ENCODE measurements at places on chromosomes 16 and 17. TPM values are rescaled to one million over a fixed set of nuclear protein-coding genes. Genes with fewer than 3 reads are reported as not detected.

Gene FAM20A
- 7.5 TPM for total RNA-seq

- H3K4me1 ChIP-seq: no peaks in the 10 kb centered on the region
- H3K36me3 ChIP-seq: no peaks in the 10 kb centered on the region
- H3K27ac ChIP-seq: no peak overlapping the region
- peaks cover 47% of the 10 kb centered on the region for H3K27me3 ChIP-seq
- no peak for DNase-seq
These were observed 3.1 kb downstream of the SCNN1G start for GRCh38 chr16:23185656-23186055.

Gene JPH3
- not detected for total RNA-seq

DNA sequence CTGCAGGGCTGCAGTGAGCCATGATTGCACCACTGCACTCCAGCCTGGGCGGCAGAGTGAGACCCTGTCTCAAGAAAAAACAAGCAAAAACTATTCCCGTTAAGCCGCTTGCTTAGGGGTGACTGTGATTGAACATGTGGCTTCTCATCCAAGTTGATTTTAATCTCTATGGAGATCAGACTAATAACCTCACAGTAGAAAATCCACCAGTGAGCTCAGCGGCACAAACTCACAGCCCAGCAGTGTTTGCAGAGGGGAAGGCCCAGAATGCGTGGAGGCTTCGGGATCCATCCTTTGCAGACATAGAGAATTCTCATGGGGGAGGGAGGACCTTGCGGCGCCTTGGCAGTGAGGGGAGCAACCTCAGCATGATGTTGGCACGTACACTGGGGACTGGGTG, 7.4 kb downstream of the BANP start:
- peaks cover 15% of the 10 kb centered on the region for H3K4me1 ChIP-seq
- no peak overlapping the region for H3K27ac ChIP-seq
- no peaks in the 10 kb centered on the region for H3K27me3 ChIP-seq

Gene SCRN2
- 36.3 TPM for total RNA-seq

Gene CD300LF
- not detected for total RNA-seq

DNA sequence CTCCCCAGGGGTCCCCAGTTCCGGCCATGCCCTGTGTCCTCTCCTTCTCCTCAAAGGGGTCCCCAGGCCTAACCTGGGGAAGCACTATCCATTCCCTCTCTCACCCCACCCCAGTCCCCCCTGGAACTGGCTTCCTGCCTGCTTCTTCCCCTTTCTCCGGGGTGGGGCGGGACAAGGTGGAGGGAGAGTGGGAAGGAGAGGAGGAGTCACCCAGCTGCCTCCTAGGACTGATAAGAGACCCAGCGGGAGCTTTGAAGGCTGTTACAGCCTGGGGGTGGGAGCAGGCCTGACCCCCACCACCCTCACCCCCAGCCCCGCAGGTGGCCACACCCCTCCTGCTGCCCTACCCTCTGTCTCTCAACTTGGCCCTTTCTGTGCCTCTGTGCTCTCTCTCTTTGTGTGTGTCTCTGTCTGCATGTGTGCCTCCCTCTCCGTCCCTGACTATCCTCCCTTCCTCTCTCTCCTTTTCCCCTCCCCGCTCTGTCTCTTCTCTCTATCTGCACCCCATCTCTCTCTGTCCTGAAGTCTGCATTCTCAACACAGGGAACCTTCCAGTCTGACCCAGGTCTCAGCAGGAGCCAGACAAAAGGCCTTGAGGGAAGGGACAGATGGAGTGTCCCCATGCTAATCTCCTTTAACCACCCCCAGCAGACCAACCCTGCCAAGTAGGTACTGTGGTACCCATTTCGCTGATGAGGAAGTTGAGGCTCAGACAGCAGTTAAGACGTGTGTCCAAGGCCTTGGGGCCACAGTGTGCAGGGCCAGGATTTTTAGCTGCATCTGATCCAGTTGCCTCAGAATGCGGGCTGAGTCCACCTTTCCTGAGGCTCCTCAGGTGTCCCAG, 66.1 kb downstream of the RAB11FIP4 start:
- no peak for DNase-seq
- H3K4me3 ChIP-seq: no peak overlapping the region
- H3K27ac ChIP-seq: no peak overlapping the region
- peaks cover 12% of the 10 kb centered on the region for H3K27me3 ChIP-seq

All from GM23248 (cell line).